ENCODE measurements at places on chromosomes 3 and 15.

- DNase-seq: no peak
These were observed 102.0 kb downstream of the TBC1D2B start for GRCh38 chr15:77975332-77976094.

GRCh38 chr3:62134061-62134496 is 239.3 kb downstream of the FEZF2 start:
- no peak for DNase-seq

GRCh38 chr15:62637950-62638619 is 404.5 kb upstream of the TPM1 start:
- DNase-seq: no peak

- DNase-seq: no peak
These were observed 31.1 kb downstream of the MME start for GRCh38 chr3:155110996-155111901.

DNA sequence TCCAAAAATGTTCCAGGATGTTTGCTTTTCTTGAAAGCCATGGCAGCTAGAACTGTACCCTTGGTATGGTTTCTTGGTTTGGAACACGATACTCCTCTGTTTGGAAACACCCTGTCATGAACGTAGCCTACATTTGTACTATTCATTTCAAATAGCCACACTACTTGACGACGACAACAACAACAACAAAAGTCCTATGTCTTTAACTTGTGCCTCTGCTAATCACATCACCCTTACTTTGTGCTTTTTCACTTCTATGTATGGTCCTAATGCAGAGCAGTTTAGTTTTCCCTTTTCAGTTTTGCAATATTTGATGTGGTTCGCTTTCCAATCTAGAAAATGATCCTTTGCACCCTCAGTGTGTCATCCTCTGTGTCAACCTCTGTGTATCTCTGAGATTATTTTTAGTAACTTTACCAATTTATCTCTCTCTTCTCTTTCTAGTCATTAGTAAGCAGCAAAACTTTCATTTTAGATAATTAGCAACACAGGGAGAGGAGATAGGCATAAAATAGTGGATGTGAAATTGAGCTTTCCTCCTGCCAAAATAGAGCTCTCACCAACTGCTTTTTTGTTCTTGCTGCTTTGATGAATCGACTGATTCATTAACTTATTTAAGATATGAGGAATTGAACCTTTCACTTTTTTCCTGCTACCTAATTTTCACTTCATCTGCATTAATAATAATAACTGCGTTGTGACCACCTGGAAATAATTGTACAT is 44.1 kb upstream of the TP63 start:
- DNase-seq: no peak

DNA sequence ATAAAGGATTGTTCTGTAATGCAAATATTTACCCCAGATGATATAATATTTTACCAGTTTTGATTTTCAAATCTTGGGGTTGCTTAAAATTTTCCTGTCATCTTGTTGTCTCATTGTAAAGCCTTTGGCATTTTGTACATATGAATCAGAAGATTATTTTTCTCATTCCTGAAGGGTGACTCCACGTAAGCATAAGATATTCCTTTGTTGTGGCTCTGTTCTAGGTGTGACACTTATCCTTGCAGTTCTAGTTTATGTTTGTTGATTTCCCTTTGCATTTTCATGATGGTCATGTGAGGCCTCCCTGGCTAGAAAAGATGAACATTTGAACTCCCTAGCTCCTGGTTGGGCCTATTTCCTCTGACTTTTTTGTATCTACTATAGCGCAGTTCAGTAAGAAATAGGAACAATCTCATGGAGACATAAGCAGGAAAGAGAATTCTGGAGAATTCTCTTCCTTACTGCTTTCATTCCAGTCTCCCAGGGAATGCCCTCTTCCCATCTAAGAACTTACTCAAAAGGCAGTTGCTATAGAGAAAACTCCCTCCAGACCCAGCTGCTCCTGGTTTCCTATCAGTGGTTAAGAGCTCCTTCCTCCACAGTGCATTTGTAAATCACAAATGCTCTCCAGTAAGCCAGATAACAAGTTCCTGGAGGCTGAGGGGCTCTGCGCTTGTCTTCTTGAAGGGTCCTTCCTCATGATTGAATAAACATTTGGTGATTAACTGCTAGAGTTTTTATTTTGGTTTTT is 124.7 kb downstream of the WNT5A start:
- DNase-seq: no peak
